ENCODE measurements at places on chromosomes 5 and 9.
A peak's percentile ranks its signal among the peaks of the same experiment; 100 is the strongest.

DNA sequence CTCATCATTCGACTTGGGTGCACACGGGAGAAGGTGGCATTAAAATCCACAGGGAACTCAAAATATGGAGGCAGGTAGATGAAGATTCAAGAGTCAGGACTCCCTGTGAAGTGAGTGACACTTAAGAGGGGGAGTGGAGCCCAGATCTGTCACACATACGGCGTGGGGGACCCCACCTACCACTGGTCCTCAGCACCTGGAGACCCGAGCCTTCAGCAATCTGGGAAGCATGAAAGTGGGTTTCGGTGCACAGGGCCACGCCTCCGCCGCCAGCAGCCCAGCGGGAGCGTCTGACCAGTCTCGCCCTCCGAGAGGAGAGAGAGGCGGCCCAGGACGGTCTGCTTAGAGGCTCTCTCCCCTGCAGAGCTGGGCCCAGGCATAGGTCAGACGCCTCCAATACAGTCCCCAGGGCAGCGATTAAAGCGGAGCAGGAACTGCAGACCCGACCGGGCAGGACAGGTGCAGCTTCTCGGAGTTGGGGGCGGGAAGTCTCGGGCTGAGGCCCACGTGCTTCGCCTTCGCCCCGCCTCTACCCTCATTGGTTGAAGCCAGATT, 639 bp upstream of the SLC2A8 start:
- no peak for DNase-seq

GRCh38 chr9:36881316-36881715, 152.8 kb downstream of the PAX5 start:
- no peak for DNase-seq

- DNase-seq = no peak
Observed at GRCh38 chr5:38870595-38870994, 24.8 kb downstream of the OSMR start.

DNA sequence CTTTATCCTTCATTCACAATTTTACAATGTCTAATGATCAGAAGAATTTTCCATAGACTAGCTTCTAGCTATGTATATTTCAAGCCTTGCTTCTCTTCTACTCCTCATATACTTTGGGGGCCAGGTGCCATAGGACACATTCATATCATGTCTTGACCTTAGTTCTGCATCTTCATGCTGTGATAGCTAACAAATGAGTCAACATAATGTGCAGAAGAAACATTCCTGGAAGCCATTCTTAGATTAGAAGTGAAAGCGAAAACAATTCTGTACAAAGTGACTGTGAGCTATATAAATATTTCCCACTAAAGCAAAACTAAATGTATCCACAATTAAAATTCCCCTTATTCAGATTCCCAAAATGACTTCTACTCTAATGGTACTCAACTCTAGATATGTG, 320.2 kb upstream of the NREP start:
- no peak for DNase-seq

- no peak for DNase-seq
Observed at GRCh38 chr5:154244476-154244875, 53.9 kb downstream of the GALNT10 start.

DNA sequence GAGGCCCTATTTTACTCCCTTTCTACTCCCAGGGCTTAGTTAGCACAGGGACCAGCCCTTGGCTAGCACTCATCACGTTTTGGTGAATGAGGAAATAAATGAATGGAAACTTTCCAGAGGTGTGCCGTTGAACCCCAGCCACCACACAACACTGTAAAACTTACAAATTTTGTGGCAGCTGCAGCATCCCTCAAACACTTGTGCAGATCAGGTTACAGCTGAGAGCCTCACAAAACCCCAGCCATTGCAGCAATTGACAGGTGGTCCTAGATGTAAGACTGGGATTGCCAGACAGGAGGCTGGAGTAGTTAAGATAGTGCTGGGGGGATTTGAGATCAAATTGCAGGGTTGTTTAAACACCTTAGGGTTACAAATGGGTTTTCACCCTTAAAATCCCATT, 482.2 kb upstream of the KIF2A start:
- DNase-seq = no peak

- DNase-seq = no peak
Observed at GRCh38 chr5:81761970-81762369, 11.1 kb upstream of the SSBP2 start.

- DNase-seq = no peak
Observed at GRCh38 chr5:77209495-77210090, 887 bp upstream of the PDE8B start.

DNA sequence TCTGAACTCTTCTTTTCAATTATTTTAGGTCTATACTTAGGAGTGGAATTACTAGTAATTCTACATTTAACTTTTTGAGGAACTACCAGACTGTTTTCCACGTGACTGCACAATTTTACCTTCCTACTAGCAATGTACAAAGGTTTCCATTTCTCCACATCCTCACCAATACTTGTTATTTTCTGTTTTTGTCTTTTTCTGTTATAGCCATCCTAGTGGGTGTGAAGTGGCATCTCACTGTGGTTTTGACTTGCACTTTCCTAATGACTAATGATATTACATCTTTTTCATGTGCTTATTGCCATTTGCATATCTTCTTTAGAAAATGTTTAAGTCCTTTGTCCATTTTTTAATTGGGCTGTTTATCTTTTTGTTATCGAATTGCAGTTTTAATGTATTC, 136.9 kb upstream of the EGFLAM start:
- no peak for DNase-seq

GRCh38 chr5:76808141-76808691, 10.6 kb upstream of the F2RL1 start:
- DNase-seq = no peak

GRCh38 chr9:125797930-125798329, 50.8 kb downstream of the PBX3 start:
- no peak for DNase-seq

DNA sequence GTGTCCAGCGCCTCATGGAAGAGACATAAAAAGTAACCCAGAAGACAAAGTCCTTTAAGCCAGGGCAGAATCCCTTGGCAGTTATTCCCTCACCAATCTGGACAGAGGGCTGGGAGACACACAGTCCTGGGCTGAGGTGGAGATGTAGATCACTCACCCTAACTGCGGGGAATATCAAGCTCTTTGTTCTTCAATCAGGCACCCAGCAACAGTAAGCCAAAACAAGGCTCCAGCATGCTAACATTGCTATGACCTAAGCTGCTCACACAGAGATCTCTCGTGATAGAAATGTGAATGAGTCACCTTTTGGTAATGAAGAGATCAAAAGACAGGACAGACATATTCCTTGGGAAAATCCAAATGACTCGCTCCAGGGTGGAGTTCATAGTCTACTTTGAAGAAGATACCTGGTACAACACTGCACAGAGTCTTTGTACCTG, 101.3 kb downstream of the FBN2 start:
- peak; percentile 23 for DNase-seq

- DNase-seq = no peak
Observed at GRCh38 chr5:67179697-67180361, 16.8 kb downstream of the CD180 start.

GRCh38 chr5:38453921-38454320, 102.5 kb downstream of the LIFR start:
- DNase-seq = no peak

GRCh38 chr5:160250226-160250625, 20.9 kb downstream of the FABP6 start:
- no peak for DNase-seq

GRCh38 chr9:92971121-92971520, 23.8 kb downstream of the FGD3 start:
- no peak for DNase-seq

DNA sequence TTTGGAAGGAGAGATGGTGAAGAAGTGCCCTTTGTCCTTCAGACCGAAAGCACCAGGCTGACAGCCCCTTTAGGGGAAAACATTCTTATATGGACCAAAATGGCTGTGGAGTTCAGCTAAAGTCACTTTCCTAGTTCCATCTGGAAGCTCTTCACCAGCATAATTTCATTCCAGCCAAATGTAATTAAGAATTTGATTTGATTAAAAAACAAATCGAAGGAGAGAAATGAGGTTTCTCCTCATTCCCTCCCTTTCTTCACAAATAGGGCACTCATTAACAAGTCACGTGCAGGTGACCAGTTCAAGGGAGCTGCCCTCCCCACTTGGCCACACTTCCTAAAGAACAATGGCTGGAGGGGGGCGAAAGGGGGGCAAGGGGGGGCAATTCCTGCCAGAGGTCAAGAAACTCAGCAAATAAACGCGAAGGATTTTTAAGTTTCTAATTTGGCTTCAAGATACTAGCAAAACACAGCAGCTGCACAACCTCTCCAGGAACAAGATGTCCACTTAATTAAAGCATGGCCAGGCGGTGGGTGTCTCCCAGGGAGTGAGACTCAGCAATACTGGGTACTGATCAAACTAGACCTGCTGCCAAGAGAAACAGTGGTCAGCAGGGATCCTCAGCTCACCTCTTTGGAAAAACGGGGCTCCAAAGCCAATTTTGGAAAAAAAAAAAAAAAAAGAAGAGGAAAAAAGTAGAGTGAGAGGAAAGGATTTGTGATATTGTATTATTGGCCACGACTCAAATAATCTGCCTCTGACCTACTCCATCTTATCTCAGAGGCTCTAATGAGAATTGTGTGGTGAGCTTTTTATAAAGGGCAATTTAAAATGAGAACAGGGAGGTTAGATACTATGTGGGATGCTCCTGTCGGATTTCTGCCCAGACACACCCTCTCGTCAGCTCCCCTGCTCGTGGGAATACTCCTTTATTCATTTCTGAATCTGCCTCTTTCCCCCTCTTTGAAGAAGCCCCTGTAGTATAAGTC, 254.3 kb downstream of the ZSWIM6 start:
- no peak for DNase-seq
